GM04503 (cell line): ENCODE measurements at places on chromosomes 3 and 15.

GRCh38 chr3:134146666-134147065 lies 104.0 kb downstream of the RYK start:
- no peak for DNase-seq

DNA sequence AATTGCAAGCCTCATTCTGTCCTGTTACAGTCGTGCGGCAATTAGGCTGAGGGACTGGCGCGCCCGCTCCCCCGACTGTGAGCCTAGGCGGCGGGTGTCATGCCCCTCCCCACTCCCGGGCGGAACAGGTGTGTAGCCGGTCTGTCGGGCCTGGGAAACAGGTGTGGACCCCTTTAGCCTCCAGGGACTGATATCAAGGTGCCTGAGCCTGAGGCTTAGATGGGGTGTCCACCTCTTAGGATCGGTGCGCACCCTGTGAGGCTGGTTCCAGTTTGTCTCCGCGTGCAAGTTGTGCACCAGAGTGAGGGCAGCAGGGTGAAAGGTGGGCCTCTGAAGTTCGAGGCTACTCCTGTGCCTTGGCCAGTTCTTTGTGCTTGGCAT lies 686 bp downstream of the VPS8 start:
- DNase-seq = no peak

- DNase-seq = no peak
Observed at GRCh38 chr15:92882697-92883162, 17.4 kb upstream of the CHD2 start.

- no peak for DNase-seq
Observed at GRCh38 chr3:184965639-184966430, 153.9 kb downstream of the VPS8 start.

GRCh38 chr15:57156210-57156884 lies 220.0 kb upstream of the CGNL1 start:
- DNase-seq = no peak
